CD4-positive, alpha-beta T cell treated with Interleukin-10 for 1 hour (primary cell): ENCODE measurements at places on chromosomes 13 and 19.

DNA sequence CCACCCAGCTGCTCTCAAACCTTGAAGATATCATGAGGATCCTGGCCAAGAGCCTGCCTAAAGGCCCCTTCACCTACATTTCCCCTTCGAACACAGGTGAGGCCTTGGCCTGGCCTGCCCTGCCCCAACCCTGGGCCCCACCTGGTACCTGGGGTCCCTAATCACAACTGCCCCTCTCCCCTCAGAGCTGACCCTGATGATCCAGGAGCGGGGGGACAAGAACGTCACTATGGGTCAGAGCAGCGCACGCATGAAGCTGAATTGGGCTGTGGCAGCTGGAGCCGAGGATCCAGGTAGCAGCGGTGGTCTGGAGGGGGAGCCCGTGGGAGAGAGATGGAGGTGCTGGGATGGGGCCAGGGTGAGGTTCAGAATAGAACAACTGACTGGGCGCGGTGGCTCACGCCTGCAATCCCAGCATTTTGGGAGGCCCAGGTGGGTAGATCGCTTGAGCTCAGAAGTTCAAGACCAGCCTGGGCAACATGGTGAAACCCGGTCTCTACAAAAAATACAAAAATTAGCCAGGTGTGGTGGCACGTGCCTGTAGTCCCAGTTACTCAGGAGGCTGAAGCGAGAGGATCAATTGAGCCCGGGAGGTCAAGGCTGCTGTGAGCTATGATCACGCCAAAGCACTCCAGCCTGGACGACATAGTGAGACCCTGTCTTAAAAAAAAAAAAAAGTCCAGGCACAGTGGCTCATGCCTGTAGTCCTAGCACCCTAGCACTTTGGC is 17.5 kb downstream of the DDX39A start:
- peak; percentile 56 for DNase-seq

- DNase-seq: no peak
Observed at GRCh38 chr13:97192166-97192565, 30.0 kb upstream of the MBNL2 start.

GRCh38 chr19:50036908-50037307 is 11.1 kb downstream of the ZNF473 start:
- no peak for DNase-seq

DNA sequence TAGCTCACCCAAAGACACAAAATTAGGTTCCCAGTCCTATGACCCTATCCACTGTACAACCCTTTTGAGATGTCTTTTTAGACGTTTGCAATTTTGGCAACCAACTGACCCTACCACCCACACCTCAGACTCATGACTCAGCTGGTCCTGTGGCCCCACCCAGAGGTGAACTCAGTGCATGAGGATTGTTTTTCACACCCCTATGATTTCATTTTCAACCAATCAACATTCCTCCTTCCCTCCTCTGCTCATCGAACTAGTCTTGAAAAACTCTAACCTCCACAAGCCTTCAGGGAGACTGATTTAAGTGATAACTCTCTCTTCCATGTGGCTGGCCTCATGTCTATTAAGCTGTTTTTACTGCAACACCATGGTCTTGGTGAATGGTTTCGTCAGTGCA is 350.7 kb downstream of the UQCRFS1 start:
- no peak for DNase-seq

GRCh38 chr13:33034882-33035520 is 18.8 kb downstream of the KL start:
- no peak for DNase-seq

DNA sequence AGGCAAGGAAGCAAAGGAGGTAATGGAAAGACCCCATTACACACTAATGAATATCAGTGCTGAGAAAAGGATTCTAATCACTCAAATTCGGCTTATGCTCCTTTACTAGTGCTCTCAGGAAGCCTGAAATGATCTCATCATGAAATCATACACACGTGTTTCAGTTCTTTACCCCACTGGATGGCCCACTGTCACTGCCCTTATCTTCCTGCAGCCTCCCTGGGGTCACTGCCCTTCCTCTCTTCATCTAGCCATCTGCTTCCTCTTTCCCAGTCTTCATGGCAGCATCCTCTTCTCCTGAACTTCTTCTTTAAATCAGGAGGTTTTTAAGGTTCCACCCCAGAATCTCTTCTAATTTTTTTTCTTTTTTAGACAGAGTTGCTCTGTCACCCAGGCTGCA is 27.9 kb upstream of the EEF1AKMT1 start:
- DNase-seq: no peak

DNA sequence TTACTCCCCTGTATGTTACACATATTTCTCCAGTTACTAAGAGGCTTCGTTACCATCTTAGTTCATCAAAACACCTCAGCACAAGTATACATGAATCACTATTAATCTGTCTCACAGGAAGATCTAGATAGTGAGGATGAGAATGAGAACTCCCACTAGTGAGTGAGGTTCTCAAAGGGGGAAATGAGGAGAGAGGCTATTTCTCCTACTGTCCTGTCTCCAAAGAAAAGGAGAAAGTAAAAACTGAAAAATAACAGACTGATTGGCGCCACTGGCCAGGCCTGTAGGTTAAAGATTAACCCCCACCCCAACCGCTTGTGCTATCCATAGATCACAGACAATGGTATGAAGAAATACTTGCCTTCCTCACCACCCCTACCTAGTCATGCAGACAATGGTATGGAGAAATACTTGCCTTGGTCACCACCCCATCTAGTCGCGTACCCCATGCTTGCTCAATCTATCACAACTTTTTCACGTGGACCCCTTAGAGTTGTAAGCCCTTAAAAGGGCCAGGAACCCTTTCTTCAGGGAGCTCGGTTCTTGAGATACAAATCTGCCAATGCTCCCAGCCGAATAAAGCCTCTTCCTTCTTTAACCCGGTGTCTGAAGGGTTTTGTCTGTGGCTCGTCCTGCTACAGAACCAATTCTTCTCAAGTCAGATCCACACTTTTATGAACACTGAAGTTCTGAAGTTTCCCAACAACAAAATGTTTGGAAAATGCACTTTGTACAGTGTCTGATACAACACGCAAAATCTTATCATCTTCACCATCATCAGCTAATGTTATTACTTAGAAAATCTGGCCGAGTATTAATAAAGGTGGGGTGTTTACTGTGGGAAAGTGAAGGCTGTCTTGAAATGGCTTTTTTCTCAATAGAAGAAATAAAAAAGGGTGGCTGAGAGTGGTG is 598.1 kb downstream of the UQCRFS1 start:
- no peak for DNase-seq

GRCh38 chr13:103568314-103568713 is 502.1 kb upstream of the SLC10A2 start:
- DNase-seq: no peak

- DNase-seq: no peak
Observed at GRCh38 chr13:44934724-44935123, 54.5 kb downstream of the NUFIP1 start.

DNA sequence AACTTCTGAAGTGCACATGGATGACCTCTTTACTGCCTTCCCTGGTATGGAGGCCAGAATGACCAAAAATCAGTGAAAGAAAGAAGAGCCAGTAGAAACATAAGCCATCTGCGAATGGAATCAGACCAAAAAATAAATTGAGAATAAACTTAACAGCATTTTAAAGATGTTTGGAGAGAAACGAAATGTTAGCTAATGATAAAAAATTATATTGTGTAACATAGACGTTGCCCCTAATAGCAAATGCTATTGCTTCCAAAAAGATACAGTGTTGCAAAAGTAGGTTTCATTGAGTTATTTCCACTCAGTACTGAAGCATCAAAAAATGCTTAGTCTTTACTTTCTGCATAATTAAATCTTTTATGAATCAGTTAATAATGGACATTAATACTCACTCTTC is 371.7 kb downstream of the LIG4 start:
- DNase-seq: no peak

DNA sequence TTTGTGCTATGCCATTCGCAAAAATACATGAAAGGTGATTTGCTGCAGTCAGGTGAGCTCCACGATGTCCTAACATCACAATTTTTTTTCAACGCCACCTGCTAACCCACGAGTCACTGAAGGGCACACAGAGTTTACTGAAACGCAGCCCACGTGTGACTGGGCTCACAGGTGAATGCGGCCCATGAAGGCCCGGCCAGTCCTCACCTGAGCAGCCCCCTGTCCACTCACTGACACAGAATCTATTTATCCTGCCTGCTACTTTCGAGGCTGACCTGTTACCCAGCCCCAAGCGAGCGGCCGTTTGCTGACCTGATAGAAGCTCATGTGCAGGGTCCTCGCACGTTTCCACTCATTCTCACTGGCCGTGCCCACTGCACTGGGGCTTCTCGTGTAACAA is 121.9 kb upstream of the SOX1 start:
- DNase-seq: no peak

- DNase-seq: no peak
Observed at GRCh38 chr13:39318161-39318560, 279.9 kb downstream of the NHLRC3 start.

DNA sequence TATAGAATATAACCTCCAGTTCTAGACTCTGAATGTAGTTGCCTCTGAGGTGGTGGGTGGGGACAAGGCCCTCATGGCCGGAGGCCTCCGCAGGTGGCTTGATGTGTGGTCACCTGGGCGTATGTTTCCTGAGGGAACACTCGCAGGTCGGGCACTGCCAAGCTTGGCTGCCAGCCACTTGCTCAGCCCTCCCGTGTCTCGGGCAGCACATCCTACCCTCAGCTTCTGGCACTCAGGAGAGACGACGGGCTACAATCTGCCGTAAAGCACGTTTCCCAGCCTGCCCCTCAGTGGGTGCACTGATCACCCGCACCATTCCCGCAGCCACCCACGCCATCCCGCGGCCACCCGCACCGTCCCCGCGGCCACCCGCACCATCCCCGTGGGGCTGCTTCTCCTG is 15.2 kb downstream of the THOP1 start:
- DNase-seq: no peak

DNA sequence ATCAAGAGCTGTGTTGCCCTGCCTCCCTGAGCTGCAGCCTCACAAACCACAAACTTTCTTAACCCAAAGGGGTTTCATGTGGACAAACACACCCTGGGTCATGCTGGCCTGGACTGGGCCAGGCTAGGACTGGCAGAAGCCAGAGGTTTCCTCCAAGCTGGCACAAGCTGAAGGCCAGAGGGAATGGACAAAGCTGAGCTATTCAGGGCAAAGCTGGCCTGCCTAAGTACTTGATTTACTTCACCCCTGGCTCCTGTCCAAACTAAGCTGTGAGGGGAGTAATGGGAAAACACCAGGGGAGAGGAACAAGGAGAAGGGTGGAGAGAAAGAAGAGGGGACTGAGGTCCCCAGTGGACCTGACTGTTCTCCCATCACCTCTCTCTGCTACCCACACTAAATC is 6.2 kb downstream of the CPAMD8 start:
- no peak for DNase-seq

GRCh38 chr19:48962029-48962848 is 2.9 kb upstream of the FTL start:
- DNase-seq: peak; percentile 52
